ENCODE measurements at places on chromosomes 13 and 19.

DNA sequence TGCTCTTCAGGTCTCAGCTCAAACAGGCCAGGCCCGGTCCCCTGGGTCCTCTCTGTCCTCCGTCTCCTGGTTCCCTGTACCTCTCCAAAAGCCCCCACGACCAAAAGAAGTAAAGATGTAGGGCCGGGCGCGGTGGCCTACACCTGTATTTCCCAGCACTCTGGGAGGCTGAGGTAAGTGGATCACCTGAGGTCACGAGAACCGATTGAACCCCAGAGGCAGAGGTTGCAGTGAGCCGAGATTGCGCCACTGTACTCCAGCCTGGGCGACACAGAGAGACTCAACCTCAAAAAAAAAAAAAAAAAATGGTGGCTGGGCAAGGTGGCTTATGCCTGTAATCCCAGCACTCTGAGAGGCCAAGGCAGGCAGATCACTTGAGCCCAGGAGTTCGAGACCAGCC, 22.0 kb upstream of the BCL3 start:
- DNase-seq, result no peak

DNA sequence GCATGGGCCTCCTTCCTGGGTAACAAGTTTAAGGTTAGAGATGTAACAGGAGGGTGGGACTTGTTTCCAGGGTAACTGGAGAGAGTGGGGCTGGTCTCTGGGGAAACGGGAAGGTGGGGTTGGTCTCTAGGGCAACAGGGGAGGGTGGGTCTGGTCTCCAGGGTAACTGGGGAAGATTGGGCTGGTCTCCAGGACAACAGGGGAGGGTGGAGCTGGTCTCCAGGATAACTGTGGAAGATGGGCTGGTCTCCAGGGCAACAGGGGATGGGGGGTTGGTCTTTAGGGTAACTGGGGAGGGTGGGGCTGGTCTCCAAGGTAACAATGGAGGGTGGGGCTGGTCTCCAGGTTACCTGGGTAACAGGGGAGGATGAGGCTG, 36.5 kb downstream of the SPTBN4 start:
- DNase-seq, result peak; percentile 54

GRCh38 chr13:65926750-65927171, 1303.4 kb downstream of the PCDH9 start:
- DNase-seq, result peak; percentile 87

- no peak for DNase-seq
Observed at GRCh38 chr13:34577051-34577450, 365.0 kb upstream of the NBEA start.

- DNase-seq, result no peak
Observed at GRCh38 chr19:1265615-1266128, 3.5 kb upstream of the CIRBP start.

GRCh38 chr19:45446944-45447343, 20.9 kb upstream of the FOSB start:
- DNase-seq, result no peak

- no peak for DNase-seq
Observed at GRCh38 chr19:10104665-10105508, 1.3 kb upstream of the PPAN start.

All from endodermal cell (in vitro differentiated cells).